ENCODE measurements at places on chromosomes 5 and 9.

GRCh38 chr5:9545992-9546851, at the start of gene SEMA5A:
SEMA5A (minus strand) TSS chr5:9546075; CDS start chr5:9379946, 166,129 bp downstream.
- peak; percentile 91 for DNase-seq

- no peak for DNase-seq
Observed at GRCh38 chr5:31068287-31068686, 125.2 kb upstream of the CDH6 start.

DNA sequence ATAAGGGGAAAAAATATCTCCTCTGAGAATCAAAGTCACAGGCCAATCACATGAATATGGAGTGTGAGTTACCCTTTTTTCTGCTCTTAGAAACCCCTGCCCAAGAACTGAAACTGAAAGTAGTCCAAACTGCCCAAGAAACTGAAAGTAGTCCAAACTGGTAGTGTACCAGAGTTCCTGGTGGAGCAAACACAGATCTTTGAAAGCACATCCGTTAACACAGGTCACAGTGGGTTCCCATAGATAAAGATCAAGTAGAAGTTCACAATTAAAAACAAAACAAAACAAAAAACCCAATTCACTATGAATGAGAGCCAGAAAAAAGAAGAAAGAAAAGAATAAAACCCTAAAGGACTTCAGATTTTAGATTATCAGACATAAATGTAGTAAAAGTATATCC, 332.4 kb upstream of the EFNA5 start:
- no peak for DNase-seq

- no peak for DNase-seq
Observed at GRCh38 chr5:15643731-15644130, 143.8 kb downstream of the FBXL7 start.

DNA sequence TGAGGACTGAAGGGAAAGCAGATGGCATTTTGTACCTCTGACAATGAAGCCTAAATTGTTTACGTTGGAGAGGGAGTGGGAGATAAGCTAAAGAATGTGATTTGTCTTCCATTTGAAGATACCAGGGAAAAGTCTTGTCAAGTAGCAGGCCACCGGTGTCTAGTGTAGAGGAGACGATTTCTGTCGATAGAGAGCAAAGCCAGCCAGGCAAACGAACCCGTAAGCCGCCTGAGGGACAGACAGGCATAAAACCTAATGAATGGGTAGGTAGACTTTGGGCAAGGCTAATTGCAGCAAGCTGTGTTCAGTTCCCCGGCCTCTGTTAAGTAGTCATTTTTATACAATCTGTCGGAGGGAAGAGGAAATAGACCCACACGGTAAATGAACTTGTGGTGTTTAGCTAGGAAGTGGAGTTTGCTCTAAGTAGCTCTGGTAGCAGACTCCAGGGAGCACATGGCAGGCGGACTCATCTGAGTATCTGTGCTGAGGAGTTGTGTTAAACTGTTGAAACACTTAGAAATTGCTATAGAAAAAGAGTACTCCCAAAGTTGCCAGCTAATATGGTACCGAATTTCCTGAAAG, 28.8 kb downstream of the SMARCA2 start:
- DNase-seq, result no peak

DNA sequence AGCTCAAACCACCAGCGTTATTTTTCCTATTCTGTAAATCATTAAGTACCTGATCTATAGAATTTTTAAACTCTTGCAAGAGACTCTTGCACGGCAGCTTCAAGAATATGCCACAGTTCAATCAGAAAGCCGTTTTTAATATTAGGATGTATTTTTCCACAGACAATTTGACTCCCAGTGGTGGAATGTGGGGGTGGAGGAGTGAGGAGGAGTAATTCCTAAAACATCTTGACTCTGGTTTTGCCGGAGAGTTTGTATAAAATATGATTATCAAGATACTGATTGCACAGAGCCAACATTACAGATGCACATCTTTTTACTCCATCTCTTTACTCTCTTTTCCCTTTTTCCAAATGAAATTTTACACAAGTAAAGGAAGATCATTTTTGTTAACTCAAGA, 288.3 kb downstream of the ENC1 start:
- no peak for DNase-seq

- DNase-seq, result no peak
Observed at GRCh38 chr5:128341056-128341455, 197.0 kb downstream of the FBN2 start.

DNA sequence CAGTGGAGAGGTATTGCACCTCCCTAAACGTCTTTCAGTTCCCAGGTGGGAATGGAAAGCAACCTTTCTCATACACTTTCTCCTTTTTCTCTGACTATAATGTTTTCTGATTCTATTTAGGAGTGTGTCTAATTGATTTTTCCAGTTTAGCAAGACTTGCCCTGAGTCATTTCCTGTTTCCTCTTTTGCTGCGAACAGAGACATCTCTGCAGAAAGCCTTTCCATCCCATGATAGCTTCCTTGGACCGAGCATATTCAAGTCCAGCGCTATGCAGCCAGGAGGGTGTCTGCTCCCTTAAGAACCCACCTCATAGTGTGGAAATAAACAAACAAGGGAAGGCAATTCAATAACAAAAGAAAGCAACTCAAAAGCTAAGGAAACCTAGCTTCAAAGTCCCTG, 60.0 kb upstream of the CDH6 start:
- DNase-seq, result no peak

DNA sequence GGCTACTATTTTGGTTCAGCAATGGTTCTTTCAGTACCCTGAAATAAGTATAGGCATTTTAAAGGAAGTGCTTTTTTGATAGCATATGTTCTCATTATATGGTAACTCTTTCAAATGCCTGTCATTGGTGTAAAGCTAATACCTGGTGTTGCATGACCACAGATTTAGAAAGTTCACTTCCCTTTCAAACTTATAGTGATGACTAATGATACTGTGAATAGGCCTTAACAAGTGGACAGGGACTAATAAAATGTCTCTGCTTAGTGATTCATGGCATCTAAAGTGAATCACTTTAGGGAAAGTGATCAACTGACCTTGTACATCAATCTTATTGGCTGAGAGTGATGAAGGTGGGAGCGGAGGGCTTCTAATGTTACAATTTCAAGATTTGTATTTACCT, 21.6 kb downstream of the MRPL22 start:
- no peak for DNase-seq

DNA sequence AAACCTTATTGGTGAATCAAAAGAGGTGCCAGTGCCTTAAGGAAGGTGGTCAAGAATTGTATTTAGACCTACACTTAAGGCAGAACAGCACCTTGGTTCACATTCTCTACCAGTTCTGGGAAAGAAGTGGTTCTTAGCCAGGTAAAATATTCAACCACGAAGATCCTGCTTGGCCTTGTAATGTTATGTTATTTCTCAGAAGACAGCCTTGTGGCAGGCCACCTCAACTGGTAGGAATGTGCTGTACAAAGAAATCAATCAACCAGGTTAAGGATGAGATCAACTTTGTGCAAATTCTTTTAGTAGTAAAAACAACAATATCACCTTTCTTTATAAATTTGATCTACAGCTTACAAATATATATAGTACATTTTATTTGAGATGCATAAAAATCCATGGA, 246.8 kb downstream of the ARRDC3 start:
- no peak for DNase-seq

- peak; percentile 93 for DNase-seq
Observed at GRCh38 chr5:124651663-124652513, 94.6 kb downstream of the ZNF608 start.

DNA sequence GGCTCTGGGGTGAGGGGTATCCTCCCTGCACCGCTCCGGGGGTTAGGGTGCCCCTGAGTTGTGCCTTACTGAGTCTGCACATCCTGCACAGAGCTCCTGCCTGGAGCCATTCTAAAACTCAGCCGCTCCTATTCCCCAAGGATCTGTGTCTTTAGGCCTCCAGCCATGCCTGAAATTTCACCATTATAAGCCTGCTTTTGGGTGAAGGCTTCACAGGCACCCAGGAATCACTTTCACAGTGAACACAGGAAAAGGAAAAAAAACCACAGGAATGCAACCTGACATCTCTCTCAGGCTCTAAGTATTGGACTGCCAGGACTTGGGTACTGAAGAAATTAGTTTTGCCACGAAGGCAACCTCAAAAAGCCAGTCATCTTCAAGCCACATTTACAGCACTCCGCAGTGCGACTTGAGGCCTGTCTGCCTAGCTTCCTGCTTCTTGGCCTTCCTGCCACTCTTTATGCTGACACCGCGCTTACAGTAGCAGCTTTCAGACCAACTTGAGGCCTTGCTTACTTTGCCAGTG, 30.9 kb downstream of the GALNT10 start:
- DNase-seq, result peak; percentile 66

DNA sequence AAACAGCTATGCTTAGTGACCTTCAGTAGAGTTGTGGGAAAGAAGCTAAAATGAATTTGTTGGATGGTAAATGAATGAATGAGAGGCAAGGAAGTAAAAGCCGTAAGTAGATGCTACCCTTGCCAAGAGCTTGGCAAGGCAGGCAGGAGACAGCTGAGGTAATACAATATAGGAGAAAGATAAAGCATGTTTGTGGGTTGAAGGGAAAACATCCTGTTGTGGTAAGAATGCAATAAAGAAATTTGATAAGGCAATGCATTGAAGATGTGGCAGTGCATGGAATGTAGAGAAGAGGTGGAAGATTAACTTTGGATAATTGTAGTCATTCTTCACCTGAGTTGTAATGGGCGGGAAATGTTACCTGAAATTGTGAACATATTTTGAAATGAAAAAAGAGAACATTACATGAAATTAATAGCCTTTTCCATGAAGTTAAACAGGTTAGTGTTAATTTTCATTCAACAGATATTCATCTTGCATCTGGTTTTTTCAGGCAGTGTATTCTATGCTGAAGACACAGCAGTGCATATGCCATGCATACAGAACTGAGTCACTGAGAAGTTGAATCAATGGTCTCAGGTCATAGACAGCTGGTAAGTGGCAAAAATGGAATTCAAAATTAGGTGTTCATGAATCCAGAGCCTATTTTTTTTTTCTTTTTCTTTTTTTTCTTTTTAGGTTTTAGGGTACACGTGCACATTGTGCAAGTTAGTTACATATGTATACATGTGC, 43.4 kb upstream of the SPINK5 start:
- no peak for DNase-seq

DNA sequence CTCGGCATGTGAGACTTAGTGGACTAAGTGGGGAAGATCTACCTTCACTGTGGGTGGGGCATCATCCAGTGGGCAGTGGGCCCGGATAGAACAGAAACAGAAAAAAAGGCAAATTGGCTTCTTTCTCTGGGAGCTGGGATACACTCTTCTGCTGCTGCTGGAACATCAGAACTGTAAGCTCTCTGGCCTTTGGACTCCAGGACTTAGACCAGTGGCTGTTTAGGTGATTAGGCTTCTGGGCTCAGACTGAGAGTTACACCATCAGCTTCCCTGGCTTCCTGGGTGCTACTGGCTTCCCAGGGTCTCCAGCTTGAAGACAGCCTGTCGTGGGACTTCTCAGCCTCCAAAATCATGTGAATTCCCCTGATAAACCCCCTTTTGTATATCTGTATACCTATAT, 122.7 kb upstream of the SLC28A3 start:
- no peak for DNase-seq

- peak; percentile 52 for DNase-seq
Observed at GRCh38 chr9:33466565-33467495, 6.9 kb downstream of the NOL6 start.

DNA sequence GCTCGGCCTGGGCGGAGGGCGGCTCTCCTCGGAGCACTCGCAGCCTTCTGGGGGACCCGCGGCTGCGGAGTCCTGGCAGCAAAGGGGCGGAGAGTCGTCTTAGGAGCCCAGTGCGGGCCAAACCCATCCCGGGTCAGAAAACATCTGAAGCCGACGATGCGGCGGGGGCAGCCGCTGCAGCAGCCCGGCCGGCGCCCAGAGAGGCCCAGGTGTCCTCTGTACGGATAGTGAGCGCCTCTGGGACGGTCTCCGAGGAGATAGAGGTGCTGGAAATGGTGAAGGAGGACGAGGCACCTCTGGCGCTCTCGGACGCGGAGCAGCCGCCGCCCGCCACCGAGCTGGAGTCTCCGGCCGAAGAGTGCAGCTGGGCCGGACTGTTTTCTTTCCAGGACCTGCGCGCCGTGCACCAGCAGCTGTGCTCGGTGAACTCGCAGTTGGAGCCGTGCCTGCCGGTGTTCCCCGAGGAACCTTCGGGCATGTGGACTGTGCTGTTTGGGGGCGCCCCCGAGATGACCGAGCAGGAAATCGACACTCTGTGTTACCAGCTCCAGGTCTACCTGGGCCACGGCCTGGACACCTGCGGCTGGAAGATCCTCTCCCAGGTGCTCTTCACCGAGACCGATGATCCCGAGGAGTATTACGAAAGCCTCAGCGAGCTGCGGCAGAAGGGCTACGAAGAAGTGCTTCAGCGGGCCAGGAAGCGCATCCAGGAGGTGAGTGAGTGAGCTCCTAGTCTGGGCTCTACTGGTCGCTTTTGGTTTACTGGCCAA, 1.2 kb downstream of the JMY start:
- DNase-seq, result peak; percentile 47

DNA sequence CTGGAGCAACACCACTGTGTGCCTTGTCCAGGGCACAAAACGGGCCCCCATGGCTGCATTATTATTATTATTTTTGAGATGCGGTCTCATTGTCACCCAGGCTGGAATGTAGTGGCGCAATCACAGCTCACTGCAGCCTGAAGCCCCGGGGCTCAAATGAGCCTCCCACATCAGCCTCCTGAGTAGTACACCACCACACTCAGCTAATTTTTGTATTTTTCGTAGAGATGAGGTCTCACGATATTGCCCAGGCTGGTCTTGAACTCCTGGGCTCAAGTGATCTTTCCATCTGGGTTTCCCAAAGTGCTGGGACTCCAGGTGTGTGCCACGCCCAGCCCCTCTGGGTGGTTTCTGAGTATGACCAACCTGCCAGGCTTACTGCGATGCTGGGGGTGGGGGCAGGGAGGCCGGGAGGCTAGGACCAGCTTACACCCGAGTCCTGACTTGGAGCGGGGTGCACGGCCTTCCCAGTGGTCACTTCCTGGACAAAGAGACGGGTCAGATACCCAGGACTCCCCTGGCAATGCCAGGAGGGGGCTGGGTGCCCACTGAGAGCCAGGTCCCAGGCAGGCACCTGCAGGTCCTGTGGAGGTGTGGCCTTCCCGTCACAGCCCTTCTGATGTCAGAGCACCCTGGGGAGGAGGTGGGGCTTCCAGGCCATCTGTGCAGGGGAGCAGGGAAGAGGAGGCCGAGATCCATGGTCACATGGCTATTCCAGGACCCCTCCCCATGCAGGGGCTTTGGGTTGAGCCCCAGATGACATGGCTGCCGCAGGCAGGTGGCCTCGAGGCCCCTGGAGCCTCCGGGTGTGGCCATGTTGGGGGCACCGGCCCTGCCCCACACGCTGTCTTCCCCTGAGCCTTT, 8.3 kb upstream of the NRARP start:
- peak; percentile 21 for DNase-seq

DNA sequence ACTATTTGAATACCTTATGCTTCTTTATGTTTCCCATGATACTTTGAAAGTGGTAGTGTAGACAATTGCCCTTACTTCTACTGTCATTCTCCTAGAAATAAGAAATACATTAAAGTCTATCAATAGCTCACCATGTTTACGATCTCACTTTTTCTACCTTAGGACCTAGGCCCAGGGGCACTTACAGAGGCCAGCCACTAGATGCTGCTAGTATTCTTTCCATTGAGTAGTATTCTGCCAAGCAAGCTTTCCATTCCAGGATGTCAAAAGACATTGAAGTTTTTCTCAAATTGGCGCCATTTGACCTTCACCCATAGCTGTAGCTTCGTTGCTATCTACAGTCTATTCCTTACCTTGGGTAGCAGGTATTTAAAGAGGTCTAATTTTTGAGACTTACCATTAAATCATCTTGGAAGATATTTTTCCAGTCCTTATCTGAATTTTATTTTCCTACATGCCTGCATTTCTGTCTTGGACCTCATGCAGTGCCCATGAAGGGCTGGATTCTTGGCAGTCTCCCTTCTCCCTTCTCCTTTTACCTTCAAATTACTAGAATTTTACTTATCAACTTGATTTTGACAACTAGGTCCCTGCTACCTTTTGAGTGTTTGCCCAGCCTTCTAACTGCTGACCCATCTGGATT, 246.0 kb upstream of the NUDT12 start:
- peak; percentile 36 for DNase-seq

Data from femur (tissue), 1 donor.